ENCODE measurements at places on chromosomes 5 and 9.

GRCh38 chr9:70865471-70865870 is 255.9 kb downstream of the TRPM3 start:
- no peak for DNase-seq

- no peak for DNase-seq
These were observed at the start of gene MARCHF11 for GRCh38 chr5:16179511-16179935. Gene MARCHF11 (minus strand): TSS chr5:16179791. CDS start chr5:16179575, 216 bp downstream.

DNA sequence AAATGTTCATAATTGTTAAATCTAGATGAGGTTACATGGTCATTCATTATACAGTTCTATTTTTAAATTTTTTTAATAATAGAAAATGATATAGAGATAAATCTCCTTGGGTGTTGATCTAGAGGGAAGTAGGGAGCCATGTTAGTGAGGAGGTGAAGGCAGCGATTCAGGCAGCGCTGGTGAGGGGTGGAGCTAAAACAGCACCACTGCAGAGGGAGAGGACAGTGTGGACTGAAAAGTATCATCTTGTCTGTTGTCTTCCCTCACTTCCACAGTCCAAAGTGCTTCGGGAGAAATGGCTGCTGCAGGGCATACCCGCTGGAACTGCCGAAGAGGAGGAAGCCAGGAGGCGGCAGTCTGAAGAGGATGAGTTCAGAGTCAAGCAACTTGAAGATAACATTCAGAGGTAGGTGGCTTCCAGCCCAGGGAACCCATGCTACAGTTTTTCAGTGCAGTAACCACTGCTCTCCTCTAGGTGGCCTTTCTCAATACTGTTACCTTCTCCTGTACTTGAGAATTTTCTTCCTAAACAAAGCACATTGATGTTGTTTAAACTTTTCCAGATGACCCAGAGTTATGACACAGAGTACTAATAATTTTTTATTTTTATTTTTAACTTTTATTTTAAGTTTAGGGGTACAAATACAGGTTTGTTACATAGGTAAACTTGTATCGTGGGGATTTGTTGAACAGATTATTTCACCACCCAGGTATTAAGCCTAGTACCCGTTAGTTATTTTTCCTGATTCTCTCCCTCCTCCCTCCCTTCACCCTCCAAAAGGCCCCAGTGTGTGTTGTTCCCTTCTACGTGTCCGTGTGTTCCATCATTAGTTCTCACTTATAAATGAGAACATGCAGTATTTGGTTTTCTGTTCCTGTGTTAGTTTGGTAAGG is 100.5 kb downstream of the PALM2AKAP2 start:
- DNase-seq: no peak

GRCh38 chr9:120965344-120966012 is 38.9 kb upstream of the TRAF1 start:
- DNase-seq: no peak
